ENCODE measurements at places on chromosomes 16 and 17.

DNA sequence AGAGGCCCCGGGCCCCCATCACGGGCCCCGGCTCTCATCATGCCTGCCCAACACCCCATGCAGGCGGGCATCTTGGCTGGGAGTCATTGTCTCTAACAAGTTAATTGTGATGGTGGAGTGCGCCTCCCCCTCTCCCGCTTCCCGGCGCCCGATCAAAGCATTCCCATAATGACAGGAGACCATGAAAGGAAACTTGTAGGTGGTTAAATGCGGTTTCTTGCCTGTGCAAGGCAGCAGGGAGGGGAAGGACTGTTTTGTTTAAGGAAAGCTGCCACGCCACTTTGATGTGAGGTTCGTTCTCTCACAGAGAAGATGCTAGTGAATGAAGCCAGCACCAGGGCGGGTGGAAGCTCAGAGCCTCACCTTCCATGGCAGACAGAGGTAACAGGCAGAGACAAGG, 45.4 kb downstream of the C16orf78 start:
- H3K36me3 ChIP-seq: no peaks in the 10 kb centered on the region
- H3K27me3 ChIP-seq: no peaks in the 10 kb centered on the region
- no peaks in the 10 kb centered on the region for H3K4me1 ChIP-seq

DNA sequence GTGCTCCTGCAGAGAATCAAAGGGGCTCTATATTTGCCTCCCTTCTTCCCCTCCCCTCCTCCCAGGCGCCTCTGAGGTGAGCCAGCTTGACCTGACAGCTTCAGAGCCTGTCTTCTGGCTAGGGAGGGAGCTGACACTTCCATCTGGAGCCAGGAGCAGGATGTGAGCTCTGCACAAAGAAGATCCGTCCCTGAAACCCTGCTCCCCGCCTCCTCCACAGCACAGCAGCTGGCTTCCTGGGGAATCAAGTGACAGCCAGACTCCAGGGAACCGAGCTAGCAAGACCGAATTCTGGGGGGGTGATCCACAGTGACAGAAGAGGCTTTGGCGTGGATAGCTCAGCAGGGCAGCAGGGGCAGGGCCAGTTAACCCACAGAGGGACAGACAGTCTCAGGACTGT, 37.2 kb downstream of the CCDC182 start:
- no peak overlapping the region for H3K4me3 ChIP-seq
- H3K27ac ChIP-seq: no peak overlapping the region
- no peaks in the 10 kb centered on the region for H3K27me3 ChIP-seq
- H3K36me3 ChIP-seq: no peaks in the 10 kb centered on the region
- peak; percentile 33 for DNase-seq

GRCh38 chr17:43694081-43694870, 32.6 kb upstream of the MEOX1 start:
- H3K27ac ChIP-seq: no peak overlapping the region
- no peak overlapping the region for H3K4me3 ChIP-seq
- no peaks in the 10 kb centered on the region for H3K4me1 ChIP-seq
- H3K36me3 ChIP-seq: no peaks in the 10 kb centered on the region
- DNase-seq: peak; percentile 88
- no peaks in the 10 kb centered on the region for H3K27me3 ChIP-seq

GRCh38 chr16:3187798-3188674, at the start of gene OR1F1:
Gene OR1F1 (plus strand): TSS chr16:3188204.
- DNase-seq: no peak
- H3K36me3 ChIP-seq: no peaks in the 10 kb centered on the region
- peak within 1 kb of the TSS; percentile 70 for H3K4me3 ChIP-seq
- 0 out of 2 replicates have a peak, but pooled peaks cover 2% of the 10 kb centered on the region for H3K4me1 ChIP-seq
- H3K27me3 ChIP-seq: peaks cover 7% of the 10 kb centered on the region

GRCh38 chr17:77494664-77495435, 354.1 kb downstream of the SEC14L1 start:
- no peaks in the 10 kb centered on the region for H3K27me3 ChIP-seq
- H3K4me1 ChIP-seq: no peaks in the 10 kb centered on the region
- H3K27ac ChIP-seq: no peak overlapping the region
- no peak overlapping the region for H3K4me3 ChIP-seq
- DNase-seq: no peak
- peaks cover 25% of the 10 kb centered on the region for H3K36me3 ChIP-seq

DNA sequence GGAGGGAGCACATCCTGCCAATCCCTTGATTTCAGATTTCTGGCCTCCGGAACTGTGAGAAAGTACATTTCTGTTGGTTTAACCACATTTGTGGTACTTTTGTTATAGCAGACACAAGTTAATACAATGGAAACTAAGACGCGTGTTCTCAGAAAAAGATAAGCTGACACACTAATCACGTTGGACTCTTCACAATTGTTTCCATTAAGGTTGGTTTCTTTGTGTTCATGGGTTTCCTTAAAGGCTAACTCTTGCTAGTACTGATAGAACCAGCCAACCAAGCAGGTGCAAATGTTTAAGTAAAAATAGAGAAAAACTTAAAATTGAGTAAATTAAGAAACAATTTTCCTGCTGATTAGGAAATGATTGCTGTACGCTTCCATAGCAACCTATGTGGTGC, 59.4 kb downstream of the CMC2 start:
- no peaks in the 10 kb centered on the region for H3K4me1 ChIP-seq
- no peak overlapping the region for H3K4me3 ChIP-seq
- no peaks in the 10 kb centered on the region for H3K27me3 ChIP-seq
- H3K27ac ChIP-seq: no peak overlapping the region
- DNase-seq: no peak

DNA sequence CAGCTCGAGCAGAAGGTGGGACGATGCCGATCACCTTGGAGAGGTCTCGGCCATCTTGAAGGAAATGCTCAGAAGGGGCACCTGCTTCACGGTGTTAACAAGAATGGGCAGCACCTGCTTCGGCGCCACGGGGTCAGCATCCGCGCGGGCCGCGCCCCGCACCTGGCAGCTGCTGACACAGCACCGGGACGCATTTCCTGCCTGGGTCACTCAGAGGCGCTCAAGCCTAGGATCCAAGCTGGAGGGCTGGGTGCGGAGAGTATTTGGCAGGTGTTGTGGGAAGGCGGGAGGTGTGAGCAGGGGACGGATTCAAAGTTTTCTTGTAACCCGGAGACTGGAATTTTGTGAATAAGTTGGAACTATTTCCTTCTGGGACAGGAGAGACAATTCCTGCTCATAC, 39.3 kb upstream of the AKTIP start:
- H3K36me3 ChIP-seq: no peaks in the 10 kb centered on the region
- H3K27ac ChIP-seq: no peak overlapping the region
- H3K27me3 ChIP-seq: no peaks in the 10 kb centered on the region
- H3K4me3 ChIP-seq: no peak overlapping the region
- DNase-seq: no peak
- no peaks in the 10 kb centered on the region for H3K4me1 ChIP-seq

- H3K4me1 ChIP-seq: peaks cover 13% of the 10 kb centered on the region
- no peak overlapping the region for H3K27ac ChIP-seq
- no peak overlapping the region for H3K4me3 ChIP-seq
- H3K36me3 ChIP-seq: no peaks in the 10 kb centered on the region
- no peak for DNase-seq
Observed at GRCh38 chr17:31428512-31428911, 37.0 kb downstream of the RAB11FIP4 start.
